Activated CD8-positive, alpha-beta memory T cell treated with anti-CD3 and anti-CD28 coated beads, Interleukin-2, amount 50 U/mL, for 48 hours (primary cell): ENCODE measurements at places on chromosomes 2 and 18.

DNA sequence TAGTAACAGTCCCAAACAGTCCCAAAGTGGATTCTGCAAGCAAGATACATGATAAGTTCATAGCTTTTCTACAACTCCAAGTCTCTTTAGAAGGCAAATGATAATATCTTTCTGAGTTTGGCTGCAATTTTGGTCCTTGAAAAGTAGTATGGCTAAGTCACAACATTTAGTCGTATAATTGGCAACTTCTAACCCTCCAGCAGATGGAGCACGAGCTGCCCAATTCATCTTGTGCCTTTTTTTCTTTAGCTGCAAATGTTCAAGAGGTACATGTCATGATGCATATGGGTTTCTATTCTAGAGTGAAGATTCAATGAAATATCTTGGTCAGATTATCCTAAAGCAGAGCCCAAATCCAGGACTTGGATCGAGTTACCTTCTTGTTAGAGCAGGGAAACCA is 127.0 kb upstream of the KLHL14 start:
- no peak for DNase-seq

DNA sequence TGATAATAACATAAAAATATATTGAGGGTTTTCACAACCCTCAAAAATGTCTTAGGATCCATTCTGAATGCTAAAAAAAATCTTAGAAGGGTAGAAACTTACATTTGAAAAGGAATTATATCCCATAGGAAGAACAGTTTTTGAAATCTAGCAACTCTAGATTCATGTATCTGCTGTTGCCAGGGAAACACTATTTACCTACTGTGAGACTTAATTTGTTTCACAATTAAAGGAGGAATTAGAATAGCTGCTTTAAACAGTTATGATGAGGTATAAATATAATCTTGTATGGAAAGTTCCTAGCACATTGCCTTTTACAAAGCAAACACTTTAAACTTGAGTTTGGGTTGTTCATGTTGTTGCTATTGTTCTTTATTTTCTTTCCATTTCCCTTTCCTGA is 988.2 kb downstream of the SUCLG1 start:
- DNase-seq = no peak

- DNase-seq = no peak
Observed at GRCh38 chr2:207463433-207463832, 66.3 kb upstream of the CREB1 start.

DNA sequence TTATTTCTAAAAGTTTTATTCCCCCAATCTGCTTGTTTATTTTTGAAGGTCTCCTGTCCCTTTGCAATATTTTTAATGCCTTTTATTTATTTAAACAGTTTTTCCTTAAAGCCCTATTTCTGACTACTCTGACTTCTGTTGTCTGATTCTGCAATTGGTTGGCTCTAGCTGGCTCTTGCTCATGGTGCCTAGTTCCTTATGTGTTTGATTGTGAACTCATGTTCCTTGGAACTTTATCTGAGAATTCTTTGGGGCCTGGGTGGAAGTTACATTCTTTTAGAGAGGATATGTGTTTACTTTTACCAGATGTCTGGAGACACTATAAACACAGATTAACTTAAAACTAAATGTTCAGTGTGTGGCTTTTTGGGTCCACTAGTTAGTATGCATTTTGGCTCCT is 175.9 kb downstream of the DYSF start:
- DNase-seq = no peak

GRCh38 chr2:230634146-230634545 is 78.5 kb upstream of the CAB39 start:
- no peak for DNase-seq

GRCh38 chr2:201904538-201905420 is 98.4 kb downstream of the CDK15 start:
- no peak for DNase-seq

DNA sequence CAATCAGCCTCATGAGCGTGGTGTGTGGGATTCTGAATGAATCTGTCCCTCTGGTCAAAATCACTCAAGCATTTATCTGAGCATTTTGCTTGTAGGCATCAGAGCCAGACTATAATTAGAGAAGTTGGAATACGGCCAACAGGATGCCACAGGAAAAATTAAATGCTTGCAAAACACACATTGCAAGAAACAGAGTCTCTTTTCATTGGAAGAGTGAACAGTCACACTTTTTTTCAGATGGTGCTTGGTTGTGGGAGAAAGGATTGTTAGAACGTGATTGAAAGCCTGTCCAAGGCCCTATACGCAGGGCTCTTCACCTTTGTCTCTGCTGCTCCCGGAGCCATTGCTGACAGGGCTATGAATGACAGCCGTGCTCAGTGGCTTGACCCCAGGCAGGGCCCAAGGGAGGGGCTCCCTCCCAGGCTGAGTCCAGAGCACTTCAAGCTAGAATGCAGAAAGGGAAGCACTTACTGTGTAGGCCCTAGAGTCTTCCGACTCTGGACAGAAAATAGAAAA is 59.8 kb downstream of the SNTG2 start:
- DNase-seq = no peak

DNA sequence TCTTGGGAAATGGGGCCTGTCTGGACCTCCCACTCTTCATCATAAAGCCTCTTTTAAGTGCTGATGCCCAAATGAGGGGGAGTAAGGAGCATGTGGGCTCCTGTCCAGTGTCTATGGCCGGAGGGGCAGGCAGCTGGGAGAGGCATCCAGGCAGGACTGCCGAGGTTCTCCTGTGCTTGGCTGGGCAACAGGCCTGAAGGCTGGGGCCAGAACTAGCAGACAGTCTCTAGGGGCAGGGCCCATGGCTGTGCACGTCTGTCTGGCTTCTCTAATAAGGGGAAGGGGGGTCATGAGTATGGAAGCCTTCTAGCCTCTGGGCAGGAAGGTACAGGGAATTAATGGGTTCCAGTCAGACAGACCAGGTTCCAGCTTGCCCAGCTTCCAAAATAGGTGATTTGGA is 128.6 kb downstream of the SMAD2 start:
- no peak for DNase-seq

- DNase-seq = no peak
Observed at GRCh38 chr2:104388296-104388695, 465.6 kb upstream of the POU3F3 start.

DNA sequence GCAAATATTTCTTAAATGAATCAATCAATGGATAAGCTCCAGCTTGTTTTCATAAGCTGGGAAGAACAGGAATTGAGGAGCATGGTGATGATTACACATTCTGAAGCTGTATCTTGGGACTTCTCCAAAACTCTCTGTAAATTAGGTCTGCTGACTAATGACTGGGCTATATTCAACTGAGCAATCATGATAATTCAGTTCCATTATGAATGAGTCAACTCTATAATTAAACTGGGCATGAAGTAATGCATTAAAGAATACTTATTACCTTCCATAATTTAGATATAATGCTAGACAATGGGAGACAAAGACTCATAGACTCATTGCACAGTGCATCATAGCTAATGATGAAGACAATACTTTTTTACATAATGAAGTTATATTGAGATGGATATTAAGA is 207.4 kb downstream of the CBLN2 start:
- DNase-seq = no peak

DNA sequence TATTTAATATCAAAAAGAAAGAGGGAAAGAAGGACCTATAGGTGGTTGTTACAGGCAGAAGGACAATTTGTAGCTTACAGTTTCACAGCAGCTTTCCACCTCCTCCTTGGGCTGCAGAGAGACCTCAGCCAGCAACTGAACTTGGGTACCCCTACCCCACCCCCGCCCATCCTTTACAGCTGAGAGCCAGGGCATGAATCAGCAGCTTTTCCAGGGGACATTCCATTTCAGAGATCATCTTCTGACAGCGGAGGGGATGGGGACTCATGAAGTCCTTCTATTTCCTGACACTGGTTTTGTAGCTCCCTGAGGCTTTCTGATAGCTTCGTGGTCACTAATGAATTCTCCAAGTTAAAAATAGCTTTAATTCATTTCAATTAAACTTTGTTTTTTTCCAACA is 96.4 kb downstream of the ITGB1BP1 start:
- DNase-seq = no peak

- peak; percentile 71 for DNase-seq
Observed at GRCh38 chr2:7203056-7203467, 285.9 kb downstream of the RNF144A start.

- DNase-seq = no peak
Observed at GRCh38 chr2:108363024-108363907, 14.5 kb upstream of the SULT1C4 start.

- DNase-seq = no peak
Observed at GRCh38 chr2:240469239-240469636, 33.8 kb downstream of the GPC1 start.

DNA sequence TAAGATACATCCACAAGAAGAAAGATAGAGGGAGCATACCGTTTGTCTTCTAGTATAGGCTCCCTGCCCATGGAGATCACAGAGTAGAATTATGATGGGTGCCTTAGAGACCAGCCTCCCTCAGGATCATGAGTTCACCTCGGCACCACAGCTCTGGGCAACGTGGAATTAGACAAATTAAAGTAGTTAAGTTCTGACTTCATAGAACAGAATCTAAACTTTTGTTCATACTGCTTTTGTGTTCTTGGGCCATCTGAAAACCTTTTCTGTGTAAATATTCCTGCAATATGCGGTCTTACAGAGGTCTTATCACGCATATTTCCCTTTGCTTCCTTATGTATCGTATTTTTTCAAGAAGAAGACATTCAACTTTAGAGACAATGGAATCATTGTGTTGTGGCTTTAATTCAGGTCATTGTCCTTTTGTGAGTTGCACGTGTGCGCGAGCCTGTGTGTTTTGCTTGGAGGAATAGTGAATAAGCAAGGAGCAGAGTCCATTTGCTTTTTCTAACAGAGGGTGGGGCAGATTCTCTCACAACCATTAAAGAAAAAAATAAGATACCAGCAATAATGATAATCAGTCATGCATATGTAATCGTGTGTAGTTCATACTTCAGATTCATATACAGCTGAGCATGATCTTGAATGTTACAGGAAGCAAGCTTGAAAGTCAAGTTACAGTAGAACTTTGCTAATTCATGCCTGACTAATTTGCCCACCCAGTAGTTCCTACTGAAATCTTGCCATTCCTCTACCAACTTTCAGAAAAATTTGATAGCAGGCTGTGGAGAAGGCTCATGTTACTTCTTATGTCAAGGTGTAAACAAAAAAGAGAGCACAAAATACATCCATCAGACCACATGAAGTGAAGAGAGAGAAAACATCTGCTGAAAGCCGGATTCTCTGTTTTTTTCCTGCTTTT is 243.6 kb downstream of the NEDD4L start:
- no peak for DNase-seq

- no peak for DNase-seq
Observed at GRCh38 chr18:45764000-45764686, 40.2 kb downstream of the SLC14A1 start.

GRCh38 chr18:63173983-63174382 is 145.6 kb downstream of the BCL2 start:
- no peak for DNase-seq

DNA sequence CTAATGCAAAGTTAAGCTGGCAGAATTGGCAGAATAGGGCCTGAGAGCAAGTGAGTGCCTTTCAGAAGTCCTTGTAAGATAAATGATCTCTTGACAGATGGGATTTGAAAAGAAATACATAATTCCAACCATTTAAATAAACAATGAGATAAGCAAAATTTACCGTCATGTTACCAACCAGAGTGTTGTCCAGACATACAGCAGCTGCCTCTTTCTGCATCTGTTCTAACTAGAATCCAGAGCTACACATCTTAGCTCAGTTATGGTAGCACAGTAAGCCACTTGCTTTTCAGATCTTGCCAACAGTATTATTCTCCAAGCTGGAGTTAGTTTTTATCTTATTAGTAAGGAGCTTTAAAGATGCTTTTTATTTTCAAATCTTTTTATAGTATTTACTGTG is 179.6 kb downstream of the BARD1 start:
- no peak for DNase-seq

DNA sequence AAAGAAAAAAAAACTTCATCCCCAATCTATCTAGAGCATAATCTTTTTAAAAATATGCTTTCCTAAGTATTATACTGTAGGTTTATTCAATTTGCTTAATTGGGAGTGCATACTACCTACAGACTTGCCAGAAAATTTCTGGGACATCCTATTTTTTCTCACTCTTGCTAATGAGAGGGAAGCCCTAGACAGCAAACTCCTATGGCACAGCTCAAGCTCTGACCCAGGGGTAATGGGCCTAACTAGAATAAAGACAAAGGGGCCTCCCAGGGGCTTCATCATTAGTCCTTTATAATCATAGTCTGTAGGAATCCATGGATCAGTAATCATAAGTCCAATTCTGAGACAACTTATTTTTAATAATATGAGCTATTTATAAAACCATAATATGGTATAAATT is 142.6 kb upstream of the ITGA4 start:
- no peak for DNase-seq

DNA sequence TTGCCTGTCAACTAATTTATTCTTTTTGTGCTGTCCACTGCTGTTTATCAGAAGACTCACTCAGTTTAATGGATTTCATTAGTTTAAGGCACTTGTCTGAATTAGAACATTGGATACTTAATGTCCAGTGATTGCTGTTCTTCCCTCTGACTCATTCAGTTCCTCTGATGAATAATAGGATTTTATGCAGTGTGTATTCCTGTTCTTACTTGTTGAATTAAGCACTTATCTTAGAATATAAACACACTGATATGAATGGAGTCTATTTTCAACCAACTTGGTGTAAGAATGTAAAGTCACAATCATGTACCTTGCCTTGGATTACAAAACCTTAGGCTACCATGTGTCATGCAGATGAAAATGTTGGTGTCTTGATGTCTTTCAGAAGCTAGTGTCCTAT is 87.0 kb upstream of the PROKR1 start:
- no peak for DNase-seq

DNA sequence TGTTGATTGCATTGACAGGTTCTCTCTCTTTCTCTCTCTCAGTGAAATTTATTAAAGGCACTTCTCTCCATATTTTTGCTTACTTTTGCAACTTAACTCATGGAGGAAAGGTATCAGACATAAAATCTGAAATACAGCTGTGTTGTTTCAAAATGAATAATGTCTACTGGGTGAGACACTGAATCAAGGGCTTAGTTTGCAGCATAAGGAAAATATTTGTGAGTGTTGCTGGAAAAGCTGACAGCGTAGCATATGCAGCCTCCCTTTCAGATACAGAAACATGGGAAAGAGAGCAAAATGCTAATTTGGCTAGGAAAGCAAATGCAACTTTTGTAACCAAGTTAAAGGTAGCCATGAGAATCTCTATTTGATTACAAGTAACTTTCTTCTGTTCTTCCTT is 81.5 kb upstream of the COL3A1 start:
- DNase-seq = no peak

- no peak for DNase-seq
Observed at GRCh38 chr2:215722125-215722524, 286.3 kb upstream of the FN1 start.

- no peak for DNase-seq
Observed at GRCh38 chr2:69180227-69180626, 167.2 kb downstream of the ANTXR1 start.

GRCh38 chr18:46109386-46109785 is 5.2 kb downstream of the HAUS1 start:
- DNase-seq = no peak

- DNase-seq = peak; percentile 91
Observed at GRCh38 chr2:74457549-74458131, 598 bp upstream of the WBP1 start.
